ENCODE measurements at places on chromosomes 13 and 19.

GRCh38 chr13:37070956-37071355, 11.5 kb upstream of the SUPT20H start:
- no peak for DNase-seq

- no peak for DNase-seq
Measured at GRCh38 chr13:79782541-79783205, 301.7 kb downstream of the NDFIP2 start.

- no peak for DNase-seq
Measured at GRCh38 chr19:22422211-22422610, at the start of gene ZNF98. Gene ZNF98, minus strand, starts transcription at chr19:22422346. Its CDS starts 122 bp downstream, at chr19:22422224.

GRCh38 chr13:79805317-79805716, 324.4 kb downstream of the NDFIP2 start:
- no peak for DNase-seq

DNA sequence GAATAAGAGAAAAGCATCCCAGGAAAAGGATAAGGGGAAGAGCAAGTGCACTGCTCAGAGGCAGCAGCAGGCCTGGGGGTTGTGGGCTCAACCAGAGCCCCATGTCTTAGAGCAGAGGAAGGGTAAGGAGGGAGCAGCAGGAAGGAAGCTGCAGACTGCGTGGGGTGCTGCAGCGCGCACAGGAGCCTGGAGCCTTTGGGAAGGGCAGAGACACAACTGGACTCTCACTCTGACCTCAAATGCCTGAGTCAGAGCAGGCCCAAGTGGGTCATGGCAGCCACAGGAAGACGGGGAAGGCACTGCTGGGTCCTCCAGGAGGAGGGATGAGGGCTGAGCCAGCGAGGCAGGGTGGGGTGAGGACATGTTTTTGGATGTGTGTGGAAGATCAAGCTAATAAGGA, 31.6 kb downstream of the SIGLEC7 start:
- DNase-seq: no peak

- no peak for DNase-seq
Measured at GRCh38 chr13:27168086-27168485, 3.5 kb downstream of the USP12 start.

- DNase-seq: no peak
Measured at GRCh38 chr19:29735829-29736228, 20.8 kb upstream of the C19orf12 start.

DNA sequence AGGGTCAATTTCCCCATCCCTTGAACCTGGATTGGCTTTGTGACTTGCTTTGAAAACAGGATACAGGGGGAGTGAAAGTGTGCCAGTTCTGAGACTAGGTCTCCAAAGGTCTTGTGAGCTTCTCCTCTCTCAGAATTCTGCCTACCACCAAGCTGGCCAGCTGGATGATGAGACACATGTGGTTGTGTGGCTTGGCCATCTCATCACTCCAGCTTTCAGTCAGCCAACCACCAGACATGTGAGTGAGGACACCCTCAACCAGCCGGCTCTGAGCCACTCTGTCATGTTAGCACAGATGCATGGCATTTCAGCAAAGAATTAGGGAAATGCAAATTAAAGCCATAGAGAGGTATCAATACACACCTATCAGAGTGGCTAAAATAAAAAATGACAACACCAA, 29.5 kb downstream of the ENOX1 start:
- no peak for DNase-seq

DNA sequence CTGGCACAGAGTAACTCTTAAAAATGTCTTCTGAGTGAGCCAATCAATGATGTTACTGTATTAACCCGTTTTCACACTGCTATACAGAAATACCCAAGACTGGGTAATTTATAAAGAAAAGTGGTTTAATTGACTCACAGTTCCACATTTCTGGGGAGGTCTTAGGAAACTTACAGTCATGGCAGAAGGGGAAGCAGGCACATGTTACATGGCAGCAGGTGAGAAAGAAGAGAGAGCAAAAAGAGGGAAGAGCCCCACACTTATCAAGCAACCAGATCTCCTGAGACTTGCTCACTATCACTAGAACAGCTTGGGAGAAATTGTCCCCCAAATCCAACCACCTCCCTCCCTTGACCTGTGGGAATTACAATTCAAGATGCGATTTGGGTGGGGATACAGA, 97.6 kb upstream of the MIR17HG start:
- no peak for DNase-seq

GRCh38 chr13:104436555-104436954, 1370.3 kb upstream of the SLC10A2 start:
- DNase-seq: no peak

- DNase-seq: no peak
Measured at GRCh38 chr13:32008518-32009175, 22.9 kb upstream of the FRY start.

DNA sequence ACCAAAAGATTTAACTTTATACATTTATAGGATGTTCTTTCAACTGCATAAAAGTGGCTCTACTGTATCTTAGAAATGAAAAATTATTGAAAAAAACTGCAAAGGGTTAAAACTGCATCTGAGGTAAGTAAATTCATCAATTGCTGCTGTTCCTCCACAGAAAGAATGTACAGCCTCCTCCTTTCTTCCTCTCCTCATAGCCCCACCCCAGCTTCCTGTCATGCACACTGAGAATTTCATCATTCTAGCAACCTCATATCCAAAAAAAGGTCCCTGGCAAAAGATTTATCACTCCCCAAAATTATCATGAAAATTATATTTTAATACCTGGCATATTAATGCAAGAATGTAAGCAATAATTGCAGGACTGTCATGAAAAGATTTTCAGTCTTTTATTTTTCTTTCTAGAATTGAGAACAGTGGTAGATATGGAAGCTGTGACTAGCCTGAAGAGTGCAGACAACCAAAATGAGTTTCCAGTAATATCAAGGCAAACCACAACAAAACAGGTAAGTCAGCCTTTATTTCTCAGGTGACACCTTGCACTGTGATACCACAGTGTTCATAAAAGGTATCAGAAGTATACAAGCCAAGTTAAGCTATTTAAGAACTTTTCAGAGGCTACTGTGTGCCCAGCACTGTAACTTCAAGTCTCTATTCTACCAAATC, 110.8 kb downstream of the SUCLA2 start:
- DNase-seq: no peak

- DNase-seq: no peak
Measured at GRCh38 chr19:8149261-8150094, at the start of gene FBN3. Gene FBN3, minus strand, starts transcription at chr19:8149592. Its CDS starts 2,112 bp downstream, at chr19:8147480.

DNA sequence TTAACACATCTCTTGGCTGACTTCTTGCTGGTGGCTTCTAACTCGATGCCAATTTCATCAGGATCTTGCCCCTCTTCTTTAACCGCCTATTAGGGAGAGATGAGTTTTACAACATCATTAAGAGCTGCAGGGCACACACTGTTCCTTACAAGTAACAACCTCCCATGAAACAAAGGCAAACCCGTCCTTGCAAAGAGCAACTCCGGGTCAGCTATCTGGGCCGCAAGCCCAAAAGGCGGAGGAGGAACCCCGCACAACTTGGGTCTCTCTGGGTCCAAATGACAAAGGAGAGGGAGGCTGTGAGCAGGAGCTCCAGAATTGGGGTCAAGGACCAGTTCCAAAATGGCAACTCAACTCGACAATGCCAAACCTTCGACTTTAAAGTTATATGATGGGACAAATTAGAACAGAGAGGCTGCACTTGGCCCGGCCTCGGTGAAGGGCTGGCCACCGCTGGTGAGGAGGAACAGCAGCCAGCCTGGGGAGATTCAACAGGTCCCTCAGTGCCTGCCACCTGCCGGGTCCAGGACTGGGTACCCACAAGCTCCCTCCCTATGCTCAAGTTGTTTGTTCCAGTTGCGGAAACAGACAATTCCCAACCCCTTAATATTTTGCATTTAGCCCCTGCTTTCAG, 1.1 kb downstream of the SAFB2 start:
- no peak for DNase-seq

DNA sequence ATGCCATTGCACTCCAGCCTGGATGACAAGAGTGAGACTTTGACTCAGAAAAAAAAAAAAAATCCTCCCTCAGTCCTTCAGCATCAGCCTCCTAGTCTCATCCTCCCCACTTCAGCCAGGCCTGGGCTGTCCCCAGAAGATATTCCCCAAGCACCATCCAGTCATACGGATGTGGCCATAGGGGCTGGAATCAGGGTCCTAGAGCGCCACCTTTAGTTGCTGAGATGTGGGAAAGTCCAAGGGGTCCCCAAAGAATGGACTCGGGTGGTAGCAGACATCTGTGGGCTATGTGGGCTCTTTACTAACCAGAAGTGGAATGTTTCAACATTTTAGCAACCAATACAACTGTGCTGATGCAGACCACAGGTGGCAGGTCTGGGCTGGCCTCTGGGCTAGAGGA, 3.1 kb upstream of the TYROBP start:
- no peak for DNase-seq

GRCh38 chr13:27442797-27443196, 7.6 kb downstream of the MTIF3 start:
- DNase-seq: no peak

GRCh38 chr13:99385940-99386339, 78.7 kb upstream of the GPR183 start:
- no peak for DNase-seq

DNA sequence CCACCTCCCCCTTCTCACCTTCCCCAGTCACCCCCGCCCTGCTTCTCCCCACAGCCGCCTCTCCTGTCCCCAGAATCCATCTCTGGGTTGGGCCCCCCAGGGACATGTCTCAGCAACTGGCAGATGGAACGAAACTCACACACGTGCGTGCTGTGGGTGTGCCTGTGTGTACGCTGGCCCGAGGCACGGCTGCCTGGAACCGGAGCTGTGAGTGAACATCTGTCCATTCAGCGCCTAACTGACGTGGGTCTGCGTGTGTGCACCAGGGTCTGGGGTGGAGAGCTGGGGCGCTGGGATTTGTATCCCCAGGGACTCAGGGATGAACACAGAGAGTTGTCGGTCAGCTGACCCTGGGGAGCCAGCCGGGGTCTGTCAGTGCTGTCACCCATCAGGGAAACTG, 752 bp upstream of the HAS1 start:
- no peak for DNase-seq

GRCh38 chr13:25384758-25385410, 13.1 kb downstream of the ATP8A2 start:
- DNase-seq: no peak

DNA sequence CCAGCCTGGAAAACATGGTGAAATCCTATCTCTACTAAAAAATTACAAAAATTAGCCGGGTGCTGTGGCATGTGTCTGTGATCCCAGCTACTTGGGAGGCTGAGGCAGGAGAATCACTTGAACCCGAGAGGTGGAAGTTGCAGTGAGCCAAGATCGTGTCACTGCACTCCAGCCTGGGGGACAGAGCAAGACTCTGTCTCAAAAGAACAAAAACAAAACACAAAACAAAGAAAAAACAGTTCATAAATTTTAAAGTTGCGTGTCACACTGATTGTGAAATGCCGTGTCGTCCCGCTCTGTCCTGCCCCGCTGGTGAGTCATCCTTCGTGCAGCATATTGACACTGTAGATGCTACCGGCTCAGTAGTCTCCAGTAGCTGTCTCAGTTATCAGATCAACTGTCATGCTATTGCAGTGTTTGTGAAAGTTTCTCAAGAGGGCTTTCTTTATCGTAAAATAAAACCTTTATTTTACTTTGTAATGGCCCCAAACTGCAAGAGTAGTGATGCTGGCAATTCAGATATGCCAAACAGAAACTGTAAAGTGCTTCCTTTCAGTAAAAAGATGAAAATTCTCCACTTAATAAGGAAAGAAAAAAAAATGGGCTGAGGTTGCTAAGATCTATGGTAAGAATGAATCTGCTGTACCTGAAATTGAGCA, 36.4 kb upstream of the IGFL1 start:
- DNase-seq: no peak

DNA sequence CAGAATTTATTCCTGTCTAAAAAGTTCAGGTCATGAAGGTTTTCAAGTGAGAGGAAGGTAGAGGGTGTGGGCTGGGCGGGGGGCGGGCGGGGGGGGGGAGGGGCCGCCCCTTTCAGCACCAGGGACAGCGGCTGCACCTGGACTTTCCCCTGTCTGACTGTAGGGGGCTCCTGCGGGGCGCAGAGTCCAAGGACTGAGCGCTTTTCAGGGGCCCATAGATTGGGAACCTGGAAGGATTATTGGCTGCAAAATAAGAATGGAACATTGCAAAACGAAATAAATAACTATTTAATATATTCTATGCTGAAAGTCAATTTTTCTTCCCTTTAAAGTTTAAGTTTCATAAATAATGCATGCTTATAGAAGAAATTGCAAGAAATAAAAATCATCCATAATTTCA, 8.9 kb upstream of the CYP4F3 start:
- no peak for DNase-seq

DNA sequence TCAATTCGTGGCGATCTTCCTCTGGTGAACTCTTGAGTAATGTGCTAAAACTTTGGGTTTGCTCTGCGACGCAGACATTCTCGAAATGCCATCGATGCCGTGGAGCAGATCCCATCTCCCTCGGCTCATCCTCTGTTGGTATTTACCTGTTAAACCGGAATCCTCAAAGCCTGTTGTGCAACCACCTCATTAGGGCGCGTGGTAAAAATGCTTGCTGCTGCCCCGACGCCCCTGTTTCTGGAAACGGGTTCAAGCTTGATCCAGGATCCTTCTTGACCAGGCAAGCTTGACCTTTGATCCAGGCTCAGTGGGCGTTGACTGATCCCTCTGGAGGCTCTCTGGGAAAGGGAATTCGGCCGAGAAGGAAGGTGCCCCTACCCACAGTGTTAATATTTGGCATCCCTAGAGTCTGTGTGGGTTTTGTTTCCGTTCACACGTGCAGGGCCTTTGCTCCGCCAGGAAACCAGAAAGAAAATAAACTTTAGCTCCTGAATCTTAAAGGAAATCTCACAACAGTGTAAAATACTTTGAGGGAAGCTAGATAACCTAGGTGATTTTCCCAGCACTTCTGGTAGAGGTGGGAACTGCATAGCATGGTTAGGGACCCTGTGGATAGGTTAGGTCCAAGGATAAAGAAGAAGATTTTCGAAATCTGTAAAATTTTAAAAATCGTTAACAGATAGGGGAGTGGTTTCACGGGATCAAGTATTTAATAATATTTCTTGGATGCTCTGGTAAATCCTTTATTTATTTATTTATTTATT, 1.1 kb downstream of the LSM14A start:
- no peak for DNase-seq

DNA sequence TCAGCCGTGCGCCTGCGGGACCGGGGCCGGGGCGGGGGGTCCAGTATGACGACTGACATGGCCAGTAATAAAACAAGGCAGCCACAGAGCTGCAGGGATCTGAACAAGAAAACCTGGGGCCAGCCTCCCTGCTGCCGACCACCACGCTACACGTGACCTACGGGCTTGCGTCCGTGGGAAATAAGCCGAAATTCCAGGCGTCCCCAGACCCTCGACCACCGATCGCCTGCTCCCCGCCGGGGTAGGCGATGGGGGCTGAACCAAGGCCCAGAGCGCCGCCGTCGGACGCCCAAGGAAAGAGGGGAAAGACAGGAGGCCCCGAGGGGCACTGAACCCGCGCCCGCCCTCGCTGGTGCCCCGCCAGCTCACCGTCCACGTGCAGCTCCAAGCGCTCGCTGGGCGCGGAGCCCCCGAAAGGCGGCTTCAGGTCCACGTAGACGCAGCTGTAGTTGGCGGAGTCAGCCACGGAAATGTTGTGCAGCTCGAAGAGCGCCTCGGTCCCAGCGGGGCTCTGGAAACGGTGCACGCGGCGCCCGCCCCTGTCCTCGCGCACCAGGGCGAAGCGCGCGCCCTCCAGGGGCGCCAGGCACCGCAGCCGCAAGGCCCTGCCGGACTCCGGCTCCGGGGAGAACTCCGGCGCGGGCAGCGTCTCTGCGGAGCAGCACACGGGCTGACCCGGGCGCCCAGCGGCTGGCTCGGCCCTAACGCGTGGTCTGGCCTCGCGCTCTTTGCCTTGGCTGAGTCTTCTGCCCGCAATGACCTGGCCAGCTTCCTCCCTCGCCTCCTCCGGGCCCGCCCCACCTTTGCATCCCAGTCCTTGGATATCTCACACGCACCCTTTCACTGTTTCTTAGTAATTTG, 3.1 kb downstream of the A1BG start:
- no peak for DNase-seq

Measured in vagina (tissue), 2 donors.